ENCODE measurements at places on chromosomes 16 and 17.

DNA sequence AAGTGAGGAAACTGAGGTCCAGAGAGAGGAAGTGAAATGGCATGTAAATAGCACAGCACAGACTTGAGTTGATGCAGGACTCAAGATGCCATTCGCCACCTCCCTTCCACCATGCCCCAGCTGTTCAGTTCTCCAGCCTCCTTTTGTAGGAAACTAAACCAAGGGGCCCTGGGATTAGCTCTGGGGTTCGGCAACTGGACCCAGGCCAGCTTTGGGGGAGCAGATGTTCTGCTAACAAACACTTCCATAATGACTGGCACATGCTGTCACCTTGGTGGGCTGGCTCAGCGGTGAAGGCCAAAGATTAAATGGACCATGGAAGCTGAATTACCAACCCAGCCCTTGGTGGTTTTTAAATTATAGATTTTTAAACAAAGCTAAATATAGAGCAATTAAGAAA is 77.0 kb downstream of the IRX6 start:
- DNase-seq: no peak

GRCh38 chr17:71427801-71428200 is 693.0 kb upstream of the SOX9 start:
- DNase-seq: no peak

DNA sequence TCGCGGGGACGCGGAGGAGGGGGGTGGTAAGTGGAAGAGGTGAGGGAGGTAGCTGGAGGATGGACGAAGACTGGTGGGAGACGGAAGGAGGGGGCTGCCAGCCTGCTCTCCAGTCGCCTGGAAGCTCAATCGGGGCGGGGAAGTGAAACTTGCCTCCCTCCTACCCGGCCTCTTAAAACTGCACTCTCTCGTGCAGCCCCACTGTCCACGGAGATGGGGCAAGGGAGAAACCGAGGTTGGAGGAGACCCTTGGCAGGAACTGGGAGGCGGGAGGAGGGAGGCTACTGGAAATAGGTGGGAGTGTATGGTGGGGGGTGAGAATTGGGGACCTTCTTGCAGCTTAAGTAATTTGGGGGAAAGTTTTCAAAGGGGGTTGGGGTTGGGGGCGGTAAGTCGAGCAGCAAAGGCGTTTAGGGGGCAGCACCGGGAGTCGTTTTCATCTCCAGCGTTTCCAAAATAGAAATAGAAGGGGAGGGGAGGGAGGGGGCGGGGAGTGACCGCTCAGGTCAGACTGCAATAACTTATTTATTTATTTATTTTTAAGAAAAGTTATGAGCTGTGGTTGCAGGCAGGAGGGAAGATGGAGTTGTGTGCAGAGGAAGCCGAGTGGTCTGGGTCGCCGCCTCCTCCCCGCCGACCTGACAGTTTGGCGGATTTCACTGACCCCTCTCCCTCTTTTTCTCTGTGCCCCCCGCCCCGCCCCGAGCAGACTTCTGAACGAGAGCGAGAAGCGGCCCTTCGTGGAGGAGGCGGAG is 1.4 kb downstream of the SOX9 start:
- no peak for DNase-seq

DNA sequence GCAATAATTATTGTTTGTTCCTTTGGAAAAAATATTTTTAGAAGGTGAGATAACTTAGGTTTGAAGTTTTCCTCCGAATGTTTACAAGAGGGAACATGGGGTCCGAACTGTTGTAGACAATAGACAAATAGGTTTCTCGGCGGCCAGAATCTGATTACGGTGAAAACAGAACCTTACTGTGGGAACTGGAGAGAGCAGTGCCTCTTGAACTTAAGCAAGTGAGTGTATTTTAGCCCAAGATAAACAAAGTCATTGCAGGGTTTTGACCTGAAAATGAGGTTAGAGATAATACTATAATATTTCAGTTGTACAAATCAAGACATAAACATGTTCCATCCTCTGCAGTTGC is 134.7 kb downstream of the ABCA8 start:
- DNase-seq: no peak

DNA sequence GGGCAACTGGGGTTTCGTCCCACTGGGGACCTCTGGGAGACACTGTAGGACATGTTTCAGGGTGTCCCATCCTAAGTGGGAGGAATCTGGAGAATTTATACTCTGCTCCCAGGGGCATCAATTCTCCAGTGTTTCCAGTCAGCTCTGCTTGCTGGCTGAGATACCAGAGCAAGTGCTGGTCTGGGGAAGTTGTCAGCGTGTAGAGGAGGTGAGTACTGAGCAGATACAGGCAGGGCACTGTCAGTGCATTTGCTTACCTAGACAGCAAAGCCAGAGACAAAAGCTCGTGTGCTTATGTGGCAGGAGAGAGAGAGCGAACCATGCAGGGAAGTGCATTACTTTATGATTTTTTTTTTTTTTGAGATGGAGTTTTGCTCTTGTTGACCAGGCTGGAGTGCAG is 20.2 kb upstream of the TOX3 start:
- no peak for DNase-seq

DNA sequence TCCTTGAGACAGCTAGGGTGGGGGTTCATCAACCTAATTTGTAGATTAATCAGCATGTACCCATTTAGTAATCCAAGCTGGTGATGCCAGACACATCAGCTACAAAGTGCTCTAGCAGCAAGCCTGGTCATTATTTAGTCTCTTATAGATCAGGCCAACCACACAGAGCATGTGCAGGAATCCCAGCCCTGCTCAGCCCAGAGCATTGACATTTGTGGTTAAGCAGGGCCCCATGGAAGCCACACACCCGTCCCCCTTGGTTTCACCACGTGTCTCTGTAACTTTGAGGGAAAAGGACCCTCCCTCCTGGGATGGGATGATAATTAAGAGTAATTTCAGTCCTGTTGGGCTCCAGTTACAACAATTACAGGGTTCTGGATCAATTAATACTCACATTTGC is 268.8 kb upstream of the RPL38 start:
- DNase-seq: no peak

DNA sequence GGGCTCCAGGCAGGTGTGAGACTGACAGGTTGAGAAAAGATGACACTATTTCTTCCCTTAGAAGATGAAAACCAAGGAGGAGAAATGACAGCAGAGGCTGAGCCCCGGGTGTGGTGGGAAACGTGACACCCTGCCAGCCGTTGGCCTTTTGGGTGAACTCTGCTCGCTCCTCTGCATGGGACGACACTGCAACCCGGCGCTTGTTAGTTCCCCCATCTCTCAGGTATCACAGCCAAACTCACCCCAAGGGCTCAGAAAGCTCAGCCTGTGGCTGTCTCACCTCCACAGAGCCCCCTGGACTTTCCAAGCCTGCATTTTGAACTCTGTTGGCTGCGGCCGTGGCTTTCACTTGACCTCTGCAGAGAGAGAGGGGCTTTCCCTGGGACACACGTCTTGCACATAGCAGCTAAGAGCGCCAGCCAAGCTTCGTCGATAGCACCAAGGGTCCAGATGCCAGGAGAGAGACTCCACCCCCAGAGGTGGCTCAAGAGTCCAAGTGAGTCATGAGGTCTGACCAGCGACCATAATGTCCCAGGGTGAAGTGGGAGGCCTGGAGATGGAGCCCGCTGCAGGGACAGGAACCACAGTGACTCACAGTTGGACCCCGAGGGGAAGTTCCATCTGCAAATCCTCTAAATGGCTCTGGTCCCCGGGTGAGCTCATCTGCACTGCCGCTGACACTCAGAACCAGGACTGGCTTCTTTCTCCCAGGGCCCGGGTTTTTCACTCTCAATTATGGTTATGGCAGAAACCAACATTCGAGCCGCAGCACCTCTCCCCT is 301.9 kb downstream of the SOX9 start:
- DNase-seq: peak; percentile 8

- DNase-seq: no peak
These were observed 618.7 kb downstream of the KCNJ18 start for GRCh38 chr17:22310717-22311686.

GRCh38 chr16:88888461-88889387 is 22.3 kb upstream of the PABPN1L start:
- no peak for DNase-seq

DNA sequence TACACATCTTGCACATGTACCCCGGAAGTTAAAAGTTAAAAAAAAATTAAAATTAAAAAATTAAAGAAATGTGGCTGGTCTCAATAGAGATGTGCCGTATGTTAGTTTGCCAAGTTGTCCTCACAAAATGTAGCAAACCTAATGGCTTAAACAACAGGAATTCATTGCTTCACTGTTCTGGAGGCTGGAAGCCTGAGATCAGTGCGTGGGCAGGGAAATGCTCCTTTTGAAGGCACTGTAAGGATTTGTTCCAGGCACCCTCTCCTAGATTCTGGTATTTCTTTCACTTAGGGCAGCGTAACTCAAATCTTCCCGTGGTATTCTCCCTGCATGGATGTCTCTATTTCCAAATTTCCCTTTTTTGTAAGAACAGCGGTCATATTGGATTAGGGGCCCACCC is 32.7 kb upstream of the MON1B start:
- DNase-seq: no peak

- no peak for DNase-seq
These were observed 44.5 kb downstream of the AATF start for GRCh38 chr17:36993227-36993626.

GRCh38 chr17:681738-682529 is 32.7 kb downstream of the VPS53 start:
- DNase-seq: no peak

- no peak for DNase-seq
These were observed 28.2 kb downstream of the BRD7 start for GRCh38 chr16:50340578-50340977.

DNA sequence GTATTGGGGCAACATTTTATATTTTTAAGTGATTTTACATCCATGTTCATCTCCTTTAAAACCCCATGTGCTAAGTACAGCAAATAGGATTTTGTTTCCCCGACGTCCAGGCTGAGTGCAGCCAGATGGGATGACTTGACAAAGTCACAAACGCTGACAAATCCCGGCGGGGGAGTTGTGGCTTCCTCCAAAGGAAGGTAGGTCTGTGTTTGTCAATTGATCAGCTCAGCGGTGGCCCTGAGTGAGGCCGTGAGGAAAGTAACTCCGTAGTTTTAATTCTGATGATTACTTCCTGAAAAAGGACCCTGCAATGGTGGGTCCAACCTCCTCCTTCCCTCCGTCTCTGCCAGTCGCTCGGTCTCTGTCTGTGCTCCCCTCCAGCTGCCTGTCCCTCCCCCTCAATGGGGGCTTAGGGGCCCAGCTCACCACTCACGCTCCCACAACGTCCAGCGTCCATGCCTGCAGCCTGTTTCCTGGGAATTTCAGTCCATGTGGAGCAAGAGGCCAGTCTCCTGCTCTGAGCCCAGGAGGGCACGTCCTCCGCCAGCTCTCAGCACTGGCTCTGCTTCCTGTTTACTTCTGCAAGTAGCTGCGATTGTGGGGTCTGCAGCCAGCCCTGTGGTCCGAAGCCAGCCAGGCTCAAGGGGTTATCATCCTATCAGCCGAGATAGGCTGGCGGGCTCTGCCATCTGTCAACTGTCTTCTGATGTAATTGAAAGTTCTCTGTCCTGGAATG is 209.4 kb upstream of the FOXF1 start:
- no peak for DNase-seq

DNA sequence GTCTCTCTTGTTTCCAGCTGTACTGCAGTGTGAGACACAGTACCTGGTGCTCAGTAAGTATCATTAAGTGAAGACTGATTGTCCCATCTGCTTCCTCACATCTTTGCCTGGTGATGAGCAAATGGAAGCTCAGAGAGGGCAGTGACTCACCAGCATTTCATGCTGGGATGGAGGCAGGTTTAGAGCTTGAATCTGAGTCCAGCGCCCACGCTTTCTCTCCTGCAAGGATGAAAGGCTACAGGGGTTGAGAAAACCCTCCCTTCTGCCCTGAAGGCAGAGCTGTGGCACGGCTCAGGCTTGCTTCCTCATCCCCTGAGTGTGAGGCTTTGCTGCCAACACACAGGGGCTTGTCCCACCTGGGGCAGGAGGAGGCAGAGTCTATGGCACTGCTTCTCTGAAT is 1.5 kb upstream of the RNF112 start:
- DNase-seq: no peak

DNA sequence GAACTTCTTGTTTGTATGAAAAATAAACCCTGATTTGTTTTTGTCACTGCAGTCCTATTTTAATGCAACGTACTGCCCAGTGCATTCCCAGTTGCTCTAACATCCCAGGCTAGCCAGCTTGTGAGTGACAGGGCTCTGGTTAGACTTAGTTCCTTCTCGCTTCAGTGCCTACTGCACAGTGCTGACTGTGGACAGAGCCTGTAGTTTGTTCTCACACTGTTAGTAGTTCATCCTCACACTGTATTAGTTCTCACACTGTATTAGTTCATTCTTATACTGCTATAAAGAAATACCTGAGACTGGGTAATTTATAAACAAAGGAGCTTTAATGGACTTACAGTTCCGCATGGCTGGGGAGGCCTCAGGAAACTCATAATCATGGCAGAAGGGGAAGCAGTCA is 116.6 kb upstream of the SALL1 start:
- DNase-seq: no peak

GRCh38 chr17:67353929-67354574 is 12.3 kb downstream of the PSMD12 start:
- no peak for DNase-seq

GRCh38 chr16:88347656-88348376 is 34.9 kb upstream of the ZNF469 start:
- no peak for DNase-seq

- DNase-seq: no peak
These were observed 189.7 kb downstream of the XYLT1 start for GRCh38 chr16:17281052-17281451.

DNA sequence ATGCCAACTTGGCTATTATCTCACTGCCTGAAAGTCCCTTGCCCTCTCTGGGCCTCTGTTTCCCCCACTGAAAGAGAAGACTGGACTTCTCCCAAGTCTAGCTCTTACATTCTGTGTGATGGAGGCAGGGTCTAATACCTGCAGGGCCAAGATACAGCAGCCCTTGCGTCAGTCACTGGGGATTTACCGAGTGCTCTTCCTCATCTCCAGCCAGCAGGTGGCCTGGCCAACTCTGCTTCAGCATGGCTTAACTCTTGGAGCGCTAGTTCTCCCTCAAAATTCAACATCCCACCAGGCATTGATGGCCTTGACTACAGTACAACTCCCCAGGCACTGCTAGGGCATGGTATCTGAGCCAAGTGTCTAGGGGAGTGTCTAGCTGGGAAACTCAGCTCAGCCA is 19.9 kb upstream of the MTMR4 start:
- no peak for DNase-seq

DNA sequence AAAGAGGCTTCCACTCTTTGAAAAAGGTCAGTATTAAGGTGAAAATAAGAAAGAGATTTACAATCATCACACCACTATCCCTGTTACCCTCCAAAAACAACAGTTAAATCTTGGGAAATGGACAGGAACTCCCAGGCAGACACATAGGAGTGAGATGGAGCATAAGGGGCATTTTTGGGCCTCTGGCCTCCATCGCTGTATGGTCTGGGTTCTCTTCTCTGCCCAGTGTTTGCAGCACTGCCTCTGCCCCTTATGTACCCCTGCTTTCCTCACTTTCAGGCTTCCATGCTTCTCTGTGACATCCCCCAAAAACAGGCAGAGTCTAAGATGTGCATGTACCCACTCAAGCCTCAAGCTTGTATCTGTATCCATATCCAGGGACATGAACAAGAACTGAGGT is 630 bp upstream of the HOXB2 start:
- no peak for DNase-seq

DNA sequence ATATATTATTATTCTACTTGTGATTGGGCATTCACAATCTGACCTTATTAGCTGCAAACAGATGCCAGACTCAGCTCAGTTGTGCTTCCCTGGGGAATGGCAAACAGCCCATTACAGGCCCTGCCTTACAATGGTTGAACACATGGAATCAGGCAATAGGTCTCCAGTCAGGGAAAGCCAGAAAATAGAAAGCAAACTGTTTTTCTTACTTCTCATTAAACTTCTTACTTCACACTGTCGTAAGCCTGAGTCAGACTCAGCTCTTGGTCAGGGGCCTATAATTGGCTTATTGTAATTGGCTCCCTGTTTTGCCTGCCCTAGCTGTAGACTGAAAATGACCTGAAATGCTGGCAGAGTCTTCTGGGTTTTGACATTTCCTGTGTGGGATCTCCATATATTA is 77.0 kb upstream of the CA10 start:
- no peak for DNase-seq
